T-helper 2 cell (primary cell): ENCODE measurements at places on chromosomes 5 and 9.

DNA sequence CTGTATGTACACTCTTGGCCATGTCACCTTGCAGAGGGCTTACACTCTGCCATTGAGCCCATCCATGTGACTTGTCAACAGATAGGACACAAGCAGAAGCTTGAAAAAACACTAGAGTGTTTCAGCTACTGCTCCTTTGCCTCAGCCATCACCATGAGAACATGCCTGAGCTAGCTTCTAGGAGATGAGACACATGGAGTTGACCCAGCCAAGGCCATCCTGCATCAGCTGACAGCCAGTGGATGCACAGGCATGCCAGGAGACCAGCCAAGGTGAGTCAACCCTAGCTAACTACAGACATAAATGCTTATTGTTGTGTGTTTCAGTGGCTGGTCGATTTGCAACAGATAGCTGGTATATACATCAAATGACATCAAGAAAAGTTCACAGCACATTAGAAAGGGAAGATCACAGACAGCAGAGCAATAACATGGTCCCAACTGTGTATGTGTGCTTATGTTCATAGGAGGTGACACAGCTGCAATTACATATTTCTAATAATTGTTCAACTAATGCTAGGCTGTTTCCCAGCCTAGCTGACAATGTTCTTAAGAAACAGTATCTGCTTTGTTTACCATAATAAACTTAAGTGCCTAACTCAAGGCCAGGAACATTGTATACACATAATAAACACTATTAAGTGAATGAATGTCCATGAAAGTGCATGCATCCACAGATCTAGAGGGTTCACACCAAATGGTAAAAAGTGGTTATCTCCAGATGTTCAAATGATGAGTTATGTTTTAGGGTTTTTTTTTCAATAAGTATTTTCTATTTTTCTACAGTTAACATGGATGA lies 105.7 kb downstream of the SPOCK1 start:
- no peak for DNase-seq

DNA sequence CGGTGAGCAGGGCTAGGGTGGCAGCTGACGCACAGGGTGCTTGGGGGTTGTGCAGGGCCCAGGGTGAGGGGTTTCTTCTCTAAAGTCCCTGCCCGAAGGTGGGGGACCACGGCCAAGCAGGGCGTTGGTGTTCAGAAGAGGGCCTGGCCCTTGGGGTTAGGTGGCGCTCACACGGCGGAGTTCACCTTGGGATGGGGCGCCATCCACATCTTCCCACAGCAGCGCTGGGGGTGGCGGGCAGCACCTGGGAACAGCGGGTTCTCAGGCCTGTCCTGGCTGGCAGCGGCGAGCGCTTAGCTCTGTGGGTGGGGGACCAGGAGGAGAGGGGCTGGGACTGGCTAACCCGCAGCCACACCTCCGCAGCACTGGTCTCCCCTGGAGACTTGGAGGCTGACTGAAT lies 6.1 kb downstream of the GPSM1 start:
- no peak for DNase-seq

- DNase-seq: no peak
These were observed 20.7 kb upstream of the XPA start for GRCh38 chr9:97717866-97718265.

DNA sequence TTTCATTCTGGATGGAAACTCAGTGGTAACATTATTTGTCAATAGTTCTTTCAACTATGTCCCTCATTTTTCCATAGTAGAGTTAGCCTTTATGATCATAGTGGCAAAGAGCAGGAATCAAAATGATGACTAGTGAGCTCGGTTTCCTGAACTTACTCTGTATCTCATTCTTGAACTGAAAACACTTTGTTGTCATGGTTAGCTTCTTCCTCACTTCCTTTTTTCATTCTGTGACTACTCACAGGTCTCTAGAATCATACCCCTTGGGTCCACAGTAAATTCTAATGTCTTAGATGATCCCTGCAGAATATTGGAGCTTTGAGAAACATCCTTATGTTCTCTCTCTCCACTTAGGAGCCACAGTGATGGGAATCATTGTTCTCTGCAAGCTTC lies 29.4 kb upstream of the RECK start:
- DNase-seq: peak; percentile 35

GRCh38 chr9:21615446-21615845 lies 133.3 kb upstream of the IFNE start:
- no peak for DNase-seq

GRCh38 chr5:132815454-132815853 lies 2.4 kb downstream of the SOWAHA start:
- no peak for DNase-seq

DNA sequence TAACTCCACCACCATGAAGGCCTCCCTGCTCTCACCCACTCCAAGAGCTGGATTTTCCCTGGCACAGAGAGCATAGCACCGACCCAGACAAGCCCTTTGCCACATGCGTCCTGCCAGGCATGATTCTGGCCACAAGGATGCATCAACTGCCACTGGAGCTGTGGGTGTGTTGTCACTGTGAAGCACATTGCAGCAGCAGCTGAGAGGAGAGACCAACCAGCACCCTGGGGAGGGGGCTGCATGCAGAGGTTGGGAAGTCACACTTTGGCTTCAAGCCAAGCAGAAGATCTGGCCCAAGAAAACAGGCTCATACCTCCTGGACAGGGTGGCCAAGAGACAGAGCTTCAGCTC lies 22.6 kb upstream of the PTGES start:
- DNase-seq: no peak

DNA sequence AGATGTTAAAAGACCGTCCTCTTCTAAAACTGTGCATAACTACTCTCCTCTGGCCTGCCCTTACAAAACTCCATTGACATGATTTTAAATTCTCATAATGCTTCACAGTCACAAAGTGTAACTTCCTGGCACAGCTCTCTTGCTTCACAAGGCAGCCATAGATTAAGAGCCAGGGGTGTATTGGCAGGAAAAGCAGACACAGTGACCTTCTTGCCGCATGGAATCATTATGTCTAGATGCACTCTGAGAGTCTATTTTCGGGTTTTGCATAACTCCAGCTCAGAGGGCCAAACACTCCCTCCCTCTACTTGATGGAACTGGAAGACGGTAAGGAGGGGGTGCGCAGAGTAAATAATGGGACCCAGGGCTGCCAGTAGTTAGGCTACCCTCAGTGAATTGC lies 110.1 kb downstream of the MARCHF3 start:
- DNase-seq: no peak

DNA sequence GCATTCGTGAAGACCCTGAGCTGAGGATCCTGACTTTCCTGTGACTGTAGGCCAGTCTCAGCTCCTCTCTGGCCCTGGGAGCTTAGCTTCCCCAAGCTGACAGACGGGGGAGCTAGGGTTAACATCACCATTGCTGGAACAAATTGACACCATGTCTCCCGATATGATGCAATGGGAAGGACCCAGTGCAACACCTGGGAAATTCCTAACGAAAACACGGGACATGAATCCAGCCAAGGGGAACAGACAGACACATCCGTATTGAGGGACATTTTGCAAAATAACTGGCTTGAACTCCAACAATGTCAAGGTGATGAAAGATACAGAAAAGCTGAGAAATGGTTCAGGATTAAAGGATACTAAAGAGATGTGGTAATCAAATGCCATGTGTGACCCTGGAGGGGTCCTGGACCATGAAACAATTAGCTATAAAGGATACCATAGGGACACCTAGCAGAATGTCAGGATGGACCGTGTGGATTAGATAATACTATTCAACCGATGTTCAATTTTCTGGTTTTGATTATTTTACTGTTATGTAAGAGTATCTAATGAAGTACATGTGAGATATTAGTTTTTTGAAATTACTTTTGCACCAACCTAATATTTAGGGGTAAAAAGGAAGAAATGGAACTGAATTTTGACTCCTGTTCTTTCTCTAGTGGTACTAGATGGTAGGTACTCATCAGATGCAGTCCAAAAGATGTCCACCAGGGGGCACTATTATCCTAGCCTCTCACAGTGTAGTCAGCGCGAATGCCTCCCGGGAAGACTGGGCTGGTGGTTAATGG lies 52.7 kb downstream of the NDST1 start:
- DNase-seq: peak; percentile 72

GRCh38 chr5:13253111-13253510 lies 691.4 kb downstream of the DNAH5 start:
- no peak for DNase-seq
